ENCODE measurements at places on chromosomes 2 and 18.
A peak's percentile ranks its signal among the peaks of the same experiment; 100 is the strongest.

DNA sequence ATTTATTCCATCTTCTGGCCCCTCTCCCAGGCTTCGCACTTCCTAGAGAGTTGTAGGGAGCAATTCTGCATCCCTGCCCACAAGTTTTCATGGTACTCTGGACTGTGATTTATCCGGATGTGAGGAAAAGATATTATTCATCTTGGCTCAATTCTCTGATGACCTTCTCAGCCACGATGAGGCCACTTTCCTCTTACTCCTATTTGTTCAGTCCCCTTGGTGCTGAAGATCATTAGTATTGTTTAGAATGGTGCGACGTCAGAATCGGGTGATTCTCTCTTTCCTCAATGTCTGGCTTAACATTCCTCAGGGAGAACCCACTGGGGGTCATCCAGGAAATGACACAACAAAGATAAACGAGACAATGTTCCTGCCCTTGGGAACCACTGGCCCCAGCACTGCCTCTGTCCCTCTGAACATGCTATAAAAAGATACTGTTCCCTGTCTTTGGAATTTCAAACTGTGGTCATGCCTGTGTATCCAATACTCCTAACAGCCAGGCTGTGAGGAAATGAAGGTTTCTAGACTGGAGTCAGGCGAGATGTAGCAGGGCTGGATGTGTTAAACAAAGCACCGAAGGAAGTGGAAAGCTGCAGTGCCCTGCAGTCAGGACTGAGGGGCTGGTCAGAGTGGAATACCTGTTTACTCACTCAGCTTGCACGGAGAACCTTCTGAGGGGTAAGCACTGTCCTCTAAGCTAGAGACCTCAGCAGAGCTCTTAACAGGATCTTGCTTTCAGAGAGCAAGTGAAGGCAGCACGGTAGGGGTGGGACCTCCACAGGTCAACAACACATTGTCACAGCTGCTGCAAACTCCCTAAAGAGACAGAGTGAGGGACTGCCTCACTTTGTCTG is 12.9 kb upstream of the GLI2 start:
- DNase-seq, result no peak

GRCh38 chr2:111707700-111708099 is 176.3 kb downstream of the ANAPC1 start:
- no peak for DNase-seq

- peak; percentile 26 for DNase-seq
Measured at GRCh38 chr18:47215554-47216138, 35.8 kb downstream of the SKOR2 start.

- DNase-seq, result no peak
Measured at GRCh38 chr2:173130496-173131465, 55.1 kb downstream of the MAP3K20 start.

DNA sequence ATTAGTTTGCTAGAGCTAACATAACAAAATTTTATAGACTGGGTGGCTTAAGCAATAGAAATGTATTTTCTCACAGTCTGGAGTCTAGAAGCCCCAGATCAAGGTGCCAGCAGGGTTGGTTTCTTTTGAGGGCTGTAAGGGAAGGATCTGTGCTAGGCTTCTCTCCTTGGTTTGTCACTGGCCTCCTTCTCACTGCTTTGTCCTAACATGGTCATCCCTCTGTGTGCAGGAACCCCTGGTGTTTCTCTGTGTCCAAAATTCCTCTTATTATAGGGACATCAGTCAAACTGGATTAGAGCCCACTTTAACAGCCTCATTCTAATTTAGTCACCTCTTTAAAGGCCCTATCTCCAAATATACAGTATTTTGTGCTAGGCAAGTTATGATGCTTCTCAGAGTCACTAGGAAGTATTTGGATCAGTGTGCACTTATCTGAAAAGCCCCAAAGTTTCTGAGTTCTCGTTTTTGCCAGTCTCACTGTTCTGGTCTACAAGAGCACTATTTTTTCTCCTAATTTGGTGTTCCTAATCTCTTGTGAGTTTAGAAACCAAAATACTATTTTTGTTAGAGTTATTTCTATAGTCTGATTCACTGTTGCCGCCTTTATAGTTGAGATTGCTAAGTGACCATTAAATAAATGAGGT is 29.0 kb downstream of the ZC3H6 start:
- DNase-seq, result no peak

- DNase-seq, result no peak
Measured at GRCh38 chr2:15449556-15450236, 111.4 kb downstream of the NBAS start.

GRCh38 chr2:226600184-226600583 is 199.4 kb downstream of the IRS1 start:
- no peak for DNase-seq

DNA sequence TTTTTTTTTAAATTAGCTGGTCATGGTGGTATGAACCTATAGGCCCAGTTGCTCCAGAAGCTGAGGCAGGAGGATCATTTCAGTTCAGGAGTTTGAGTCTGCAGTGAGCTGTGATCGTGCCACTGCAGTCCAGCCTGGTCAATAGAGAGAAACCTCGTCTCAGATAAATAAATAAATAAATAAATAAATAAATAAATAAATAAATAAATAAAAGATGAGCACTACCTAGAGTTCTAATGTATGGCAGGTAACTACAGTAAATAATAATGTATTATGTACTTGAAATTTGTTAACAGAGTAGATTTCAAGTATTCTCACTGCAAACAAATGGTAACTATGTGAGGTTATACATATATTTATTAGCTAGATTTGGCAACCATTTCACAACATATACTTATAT is 697.9 kb upstream of the ID2 start:
- DNase-seq, result no peak

Measured in inflammatory macrophage (primary cell).